Stimulated activated CD4-positive, alpha-beta T cell treated with anti-CD3 and anti-CD28 coated beads, Interleukin-1b, Interleukin-23, amount 100 ng/mL, for 1 hour (primary cell): ENCODE measurements at places on chromosomes 7 and 10.

DNA sequence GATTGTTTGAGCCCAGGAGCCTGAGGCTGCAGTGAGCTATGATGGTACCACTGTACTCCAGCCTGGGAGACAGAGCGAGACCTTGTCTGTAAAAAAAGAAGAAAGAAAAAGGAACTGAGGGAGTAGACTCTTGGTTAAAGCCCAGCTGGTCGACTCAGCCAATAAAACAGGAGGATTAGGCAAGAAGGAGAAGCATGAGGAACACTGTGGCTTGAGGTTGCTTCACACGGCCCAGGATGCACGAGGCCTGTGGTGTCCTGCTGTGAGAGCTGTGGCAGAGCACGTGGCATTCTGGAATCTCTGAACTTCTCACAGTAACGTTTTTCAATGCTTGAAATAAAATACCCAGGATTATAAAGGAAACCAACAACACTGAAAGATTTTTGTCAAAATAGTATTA, 93.3 kb downstream of the CUL2 start:
- no peak for DNase-seq

DNA sequence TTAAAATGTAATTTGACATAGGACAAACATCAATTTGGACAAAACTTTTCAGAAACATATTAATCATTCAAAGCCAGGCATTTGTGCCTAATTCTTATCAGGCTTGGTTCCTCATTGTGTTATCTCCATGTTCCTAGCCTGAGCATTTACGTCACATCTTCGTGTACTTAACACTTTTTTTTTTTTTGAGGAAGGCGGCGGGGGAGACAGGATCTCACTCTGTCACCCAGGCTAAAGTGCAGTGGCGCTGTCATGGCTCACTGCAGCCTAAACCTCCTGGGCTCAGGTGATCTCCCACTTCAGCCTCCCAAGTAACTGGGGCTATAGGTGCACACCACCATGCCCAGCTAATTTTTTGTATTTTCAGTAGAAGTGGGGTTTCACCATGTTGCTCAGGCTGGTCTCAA, 19.8 kb downstream of the HNRNPA2B1 start:
- no peak for DNase-seq

DNA sequence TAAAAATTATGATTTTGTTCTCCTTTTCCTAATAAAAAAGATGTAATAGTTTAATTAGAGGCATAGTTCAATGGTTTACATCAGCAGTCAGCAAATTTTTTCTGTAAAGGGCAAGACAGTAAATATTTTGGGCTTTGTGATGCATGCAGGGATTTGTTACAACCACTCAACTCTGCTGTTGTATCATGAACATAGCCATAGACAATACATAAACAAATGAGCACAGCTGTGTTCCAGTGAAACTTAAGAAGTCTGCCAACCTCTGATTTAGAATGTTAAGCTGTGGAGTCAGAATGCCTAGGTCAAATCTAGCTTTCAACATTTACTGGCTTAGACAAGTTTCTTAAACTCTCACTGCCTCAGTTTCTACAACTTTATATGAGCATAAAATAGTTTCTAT, 31.6 kb downstream of the ASZ1 start:
- no peak for DNase-seq

- no peak for DNase-seq
These were observed 28.8 kb downstream of the MIOS start for GRCh38 chr7:7595451-7595850.

GRCh38 chr10:74669210-74669609, 157.2 kb upstream of the KAT6B start:
- no peak for DNase-seq

DNA sequence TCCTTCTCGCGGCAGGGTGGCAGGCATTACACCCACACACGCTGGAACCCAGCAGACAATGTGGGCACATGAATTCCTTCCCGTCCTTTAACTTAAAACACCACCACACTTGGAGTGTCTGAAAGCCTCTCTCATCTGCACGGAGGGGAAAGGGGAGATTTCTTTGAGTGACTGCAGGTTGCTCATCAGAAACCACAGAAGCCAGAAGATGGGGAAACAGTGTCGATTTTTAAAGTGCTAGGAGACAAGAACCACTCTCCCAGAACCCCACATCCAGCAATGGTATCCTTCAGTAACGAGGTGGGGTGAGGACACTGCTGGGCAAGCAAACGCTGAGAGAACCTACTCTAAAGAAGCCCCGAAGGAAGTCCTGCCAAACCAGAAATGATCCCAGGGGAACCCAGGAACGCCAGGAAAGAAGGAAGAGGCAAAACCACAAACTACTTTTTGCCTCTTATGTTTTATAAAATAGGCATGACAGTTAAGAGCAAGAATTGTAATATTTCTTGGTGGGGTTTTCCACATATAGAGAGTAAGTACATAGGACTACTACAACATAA, 254.3 kb downstream of the ELFN1 start:
- DNase-seq: no peak

- DNase-seq: no peak
These were observed 233.2 kb downstream of the RPS24 start for GRCh38 chr10:78266741-78267469.

DNA sequence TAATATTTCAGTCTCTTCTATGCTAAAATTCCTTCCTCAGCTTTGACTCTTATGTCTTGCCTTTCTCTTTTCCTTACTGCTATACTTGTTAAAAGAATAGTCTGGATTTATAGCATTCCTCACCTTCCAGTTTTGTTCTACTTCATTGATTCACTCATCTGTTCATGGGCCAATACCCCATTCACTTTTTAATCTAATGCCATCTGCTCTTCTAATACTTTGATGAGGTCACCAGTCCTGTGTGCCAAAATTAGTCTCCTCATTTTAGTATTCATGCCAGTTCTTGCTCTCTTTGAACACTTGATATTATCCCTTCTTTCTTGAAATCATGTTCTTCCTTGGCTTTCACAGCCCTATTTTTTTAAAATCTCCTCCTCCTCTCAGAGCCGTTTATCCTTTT, 19.3 kb downstream of the STK17A start:
- no peak for DNase-seq

GRCh38 chr10:109203646-109204353, 719.5 kb downstream of the XPNPEP1 start:
- DNase-seq: no peak

- DNase-seq: no peak
These were observed 832 bp downstream of the XRCC2 start for GRCh38 chr7:152674860-152675758.

GRCh38 chr7:24827589-24827988, 70.3 kb upstream of the GSDME start:
- DNase-seq: no peak

GRCh38 chr10:119375574-119376272, 166.8 kb downstream of the RGS10 start:
- DNase-seq: no peak

DNA sequence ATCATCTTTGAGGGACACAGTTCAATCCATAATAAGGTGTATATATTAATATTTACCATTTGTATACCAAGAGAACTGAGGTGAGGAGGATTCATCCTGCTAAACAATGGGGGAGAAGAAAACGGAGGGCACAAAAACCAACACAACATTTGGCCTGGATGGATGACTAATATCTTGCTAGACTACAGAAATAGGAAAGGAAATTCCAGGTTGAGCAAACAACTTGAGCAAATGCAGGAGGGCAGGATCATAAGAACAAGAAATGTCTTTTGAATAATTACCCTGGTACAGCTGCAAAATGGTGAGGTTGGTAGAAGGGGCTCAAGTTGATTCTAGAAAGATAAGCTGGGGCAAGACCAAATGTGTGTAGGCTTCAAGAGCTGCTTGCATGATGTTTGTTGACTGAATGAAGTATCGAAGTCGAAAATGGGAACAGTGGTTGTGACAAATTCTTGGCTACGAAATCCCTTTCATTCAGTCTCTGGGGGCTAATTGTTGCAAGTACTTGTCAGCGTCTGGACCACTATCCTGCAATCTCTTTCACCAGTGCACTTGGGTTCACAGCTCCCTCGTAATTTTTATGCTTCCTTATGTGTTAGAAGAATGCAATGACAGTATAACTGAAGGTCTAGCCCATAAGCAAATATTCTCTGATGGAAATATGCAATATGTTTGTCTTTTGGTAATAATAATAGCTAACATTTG, 176.2 kb downstream of the PTEN start:
- no peak for DNase-seq

DNA sequence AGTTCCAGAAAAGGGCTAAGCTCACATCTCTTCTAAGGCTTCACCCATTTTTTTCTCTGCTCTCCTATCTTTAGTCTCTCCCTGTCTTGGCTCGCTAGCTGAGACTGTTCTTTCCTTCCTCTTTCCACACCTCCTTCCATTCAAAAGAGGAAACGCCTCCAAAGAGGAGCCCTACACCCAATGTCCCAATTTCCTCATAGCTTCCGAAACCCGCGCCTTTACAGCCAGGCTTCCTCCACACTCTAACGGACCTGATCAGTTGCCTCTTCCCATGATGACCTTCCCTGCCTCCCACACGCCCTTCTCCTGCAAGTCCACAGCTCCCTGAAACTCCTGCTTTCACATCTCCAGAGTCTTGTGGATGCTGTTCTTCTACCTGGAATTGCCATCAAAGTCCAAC, 71.7 kb downstream of the COBL start:
- no peak for DNase-seq

- no peak for DNase-seq
These were observed 107.1 kb upstream of the GSDME start for GRCh38 chr7:24864214-24864817.

- DNase-seq: no peak
These were observed 164.6 kb downstream of the PKD1L1 start for GRCh38 chr7:47783456-47784223.

DNA sequence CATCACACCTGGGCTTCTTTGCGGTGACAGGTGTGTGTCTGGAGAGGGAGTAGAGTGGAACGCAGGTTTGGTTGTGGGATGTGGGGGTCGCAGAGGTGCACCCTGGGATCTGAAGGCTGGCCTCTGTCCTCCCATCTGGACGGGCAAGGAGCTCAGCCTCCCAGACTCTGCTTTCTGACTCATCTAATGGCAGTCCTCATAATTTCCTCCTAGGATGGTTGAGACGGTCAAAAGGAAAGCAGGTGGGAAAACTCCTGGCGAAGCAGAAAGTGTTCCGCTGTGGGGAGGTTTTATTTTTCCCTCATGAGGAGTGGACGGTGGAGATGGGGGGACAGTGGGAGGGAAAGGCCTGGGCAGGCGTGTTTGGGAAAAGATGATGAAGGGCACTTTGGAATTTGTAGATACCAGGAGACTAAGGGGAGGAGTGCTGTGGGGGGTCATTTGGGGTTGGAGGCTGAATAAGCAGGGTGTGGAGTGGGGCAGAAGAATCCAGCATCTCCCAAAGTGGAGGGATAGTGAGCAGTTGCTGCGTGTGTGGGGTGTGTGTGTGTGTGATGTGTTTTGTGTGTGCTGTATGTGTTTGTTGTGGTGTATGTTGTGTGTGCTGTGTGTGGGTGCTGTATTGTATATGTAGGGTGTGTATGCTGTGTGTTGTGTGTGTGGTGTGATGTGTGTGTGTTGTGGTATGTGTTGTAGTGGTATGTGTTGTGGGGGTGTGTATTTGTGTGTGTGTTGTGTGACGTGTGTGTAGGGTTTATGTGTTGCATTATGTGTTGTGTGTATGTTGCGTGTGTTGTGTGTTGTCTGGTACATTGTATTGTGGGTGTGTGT, 97.2 kb upstream of the PODXL start:
- DNase-seq: no peak

DNA sequence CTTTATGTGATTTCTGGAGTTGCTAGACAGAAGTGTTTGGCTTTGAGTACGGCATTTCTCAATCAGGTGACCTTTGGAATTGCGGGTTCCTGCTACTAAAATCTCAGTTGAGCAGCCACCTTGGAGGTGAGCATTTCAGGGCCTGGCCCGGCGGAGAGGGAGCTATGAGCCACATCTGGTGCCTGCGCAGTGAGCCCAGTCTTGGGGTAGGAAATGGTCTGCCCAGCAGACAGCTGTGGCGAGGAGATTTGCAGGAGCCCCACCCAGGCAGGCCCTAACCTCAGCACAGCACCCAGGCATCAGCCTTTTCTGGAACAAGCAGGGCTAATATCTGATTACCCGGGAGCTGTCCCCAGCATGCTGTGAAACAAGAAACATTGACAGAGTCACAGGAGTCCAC, 547.9 kb upstream of the FOXK1 start:
- no peak for DNase-seq

DNA sequence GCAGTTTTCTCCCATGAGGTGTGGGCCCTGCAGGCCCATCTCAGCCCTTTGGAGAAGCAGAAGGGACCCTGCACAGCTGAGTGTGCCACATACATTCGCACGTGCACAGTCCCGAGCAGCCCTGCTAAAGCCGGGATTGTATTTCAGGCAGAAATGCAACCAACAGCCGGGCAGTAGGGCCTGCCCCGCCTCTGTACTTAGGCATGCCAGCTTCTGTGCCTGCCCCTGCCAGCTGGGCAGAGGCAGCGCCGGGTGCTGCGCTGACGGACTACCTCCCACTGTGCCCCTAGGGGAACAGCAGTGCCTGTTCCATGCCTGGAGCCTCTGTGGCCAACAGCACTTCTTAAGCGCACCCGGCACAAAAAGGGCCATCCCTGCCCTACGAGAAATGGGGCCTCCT, 170.3 kb downstream of the NEURL1 start:
- DNase-seq: no peak

GRCh38 chr7:43508461-43508860, 74.4 kb upstream of the STK17A start:
- DNase-seq: no peak

DNA sequence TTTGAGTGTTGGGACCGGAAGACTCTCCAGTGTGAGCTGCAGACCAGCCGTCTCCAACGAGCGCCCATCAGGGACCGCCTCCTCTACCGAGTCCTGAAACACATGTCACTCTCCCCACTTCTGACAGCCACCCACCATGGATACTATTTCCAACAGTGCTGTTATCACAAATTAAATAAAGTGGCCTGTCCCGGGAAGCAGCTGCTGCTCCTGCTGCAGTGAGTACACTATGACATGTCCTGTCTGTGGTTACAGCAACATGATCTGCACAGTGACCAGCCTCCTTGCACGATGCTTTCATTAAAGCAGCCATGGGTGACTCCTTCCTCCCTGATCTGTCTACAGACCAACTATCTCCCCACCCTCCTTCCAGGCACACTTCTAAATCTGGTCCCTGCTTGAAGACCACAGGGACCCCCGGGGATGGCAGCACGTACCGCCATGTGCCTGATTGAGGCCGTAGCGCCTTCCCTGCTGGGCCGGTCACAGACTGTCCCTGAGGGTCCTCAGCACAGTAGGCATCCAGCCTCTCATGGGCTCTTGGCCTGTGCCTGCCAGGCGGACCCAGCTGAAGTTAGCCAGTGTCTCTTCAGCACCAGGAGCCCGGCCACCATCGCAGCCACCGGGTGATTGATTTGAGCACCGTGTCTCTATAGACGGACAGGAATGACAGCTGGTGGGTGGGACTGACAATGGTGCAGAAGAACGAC, 58.8 kb downstream of the TCERG1L start:
- DNase-seq: no peak

GRCh38 chr10:1054684-1055083, 1.5 kb upstream of the WDR37 start:
- DNase-seq: no peak

GRCh38 chr10:68105820-68106219, 3.5 kb upstream of the MYPN start:
- DNase-seq: no peak

DNA sequence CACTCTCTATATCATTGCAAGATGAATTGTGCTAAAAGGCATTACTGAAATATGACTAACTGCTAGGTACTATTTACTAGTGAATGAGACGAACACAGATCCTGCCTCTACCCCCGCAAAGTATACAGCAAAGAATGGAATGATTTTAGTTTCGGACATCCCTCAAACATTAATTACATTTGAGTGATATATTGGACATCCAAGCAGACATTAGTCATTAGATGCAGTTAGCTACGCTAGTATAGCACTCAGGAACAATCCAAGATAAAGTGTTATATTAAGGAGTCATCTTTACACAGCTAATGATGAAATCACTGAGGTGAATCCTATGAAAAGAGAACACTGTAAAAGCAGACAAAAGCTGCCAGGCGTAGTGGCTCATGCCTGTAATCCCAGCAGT, 7.3 kb upstream of the TAF3 start:
- DNase-seq: no peak
